ENCODE measurements at places on chromosomes 4 and X.

- no peak for DNase-seq
Observed at GRCh38 chrX:95318882-95319281, 1365.8 kb upstream of the DIAPH2 start.

- DNase-seq = no peak
Observed at GRCh38 chr4:42398171-42398870, 1.0 kb downstream of the SHISA3 start.

DNA sequence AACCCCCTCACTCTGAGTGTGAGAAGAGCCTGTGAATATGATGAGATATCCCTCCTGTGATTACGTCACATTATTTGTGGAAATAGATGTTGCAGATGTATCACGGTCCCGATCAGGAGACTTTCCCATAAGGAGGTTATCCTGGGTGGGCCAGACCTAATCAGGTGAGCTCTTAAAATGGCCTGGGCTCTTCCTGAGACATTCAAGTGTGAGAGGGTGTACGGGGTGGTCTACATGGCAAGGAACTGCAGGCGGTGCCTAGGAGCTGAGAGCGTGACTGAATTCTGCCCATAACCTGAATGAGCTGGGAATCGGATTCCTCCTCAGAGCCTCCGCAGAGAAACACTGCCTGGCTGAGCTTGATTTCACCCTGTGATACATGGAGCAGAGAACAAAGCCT lies 12.9 kb upstream of the CENPVL1 start:
- DNase-seq = no peak

- no peak for DNase-seq
Observed at GRCh38 chr4:16205298-16206164, 20.7 kb downstream of the TAPT1 start.

- no peak for DNase-seq
Observed at GRCh38 chrX:39564751-39565150, 533.0 kb downstream of the BCOR start.

GRCh38 chrX:69203638-69204037 lies 38.4 kb upstream of the PJA1 start:
- DNase-seq = no peak

GRCh38 chrX:9775930-9776329 lies 10.3 kb upstream of the GPR143 start:
- no peak for DNase-seq

DNA sequence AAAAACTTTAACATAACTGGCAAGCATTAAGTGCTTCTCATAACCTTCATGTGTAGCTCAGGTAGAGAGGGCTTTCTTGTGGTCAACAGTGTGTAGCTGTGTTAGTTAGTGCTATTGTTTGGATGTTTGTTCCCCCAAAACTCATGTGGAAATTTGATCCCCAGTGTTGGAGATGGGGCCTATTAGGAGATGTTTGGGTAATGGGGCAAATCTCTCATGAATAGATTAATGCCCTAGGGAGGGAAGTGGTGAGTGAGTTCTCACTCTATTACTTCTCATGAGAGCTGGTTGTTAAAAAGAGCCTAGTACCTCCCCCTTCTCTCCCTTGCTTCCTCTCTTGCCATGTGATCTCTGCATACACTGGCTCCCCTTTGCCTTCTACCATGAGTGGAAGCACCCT lies 16.5 kb upstream of the SLC25A43 start:
- DNase-seq = no peak

DNA sequence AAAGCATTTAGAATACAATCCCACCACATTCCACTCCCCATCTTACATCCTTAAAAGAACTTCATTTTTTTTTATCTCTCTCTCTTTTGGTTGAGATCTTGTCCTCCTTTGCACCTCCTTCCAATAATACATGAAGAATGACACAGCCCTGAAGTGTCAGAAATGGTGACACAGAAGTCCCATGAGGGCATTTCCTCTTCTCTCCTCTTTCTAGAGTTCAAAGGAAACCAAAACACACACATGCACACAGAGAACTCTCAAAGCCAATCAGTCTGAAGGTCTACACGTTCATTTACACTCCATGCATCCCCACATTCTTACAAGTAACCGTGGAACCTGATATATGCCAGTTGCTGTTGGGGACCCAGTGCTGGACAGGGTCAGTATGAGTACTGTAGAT lies 450.7 kb downstream of the HNRNPD start:
- DNase-seq = no peak

DNA sequence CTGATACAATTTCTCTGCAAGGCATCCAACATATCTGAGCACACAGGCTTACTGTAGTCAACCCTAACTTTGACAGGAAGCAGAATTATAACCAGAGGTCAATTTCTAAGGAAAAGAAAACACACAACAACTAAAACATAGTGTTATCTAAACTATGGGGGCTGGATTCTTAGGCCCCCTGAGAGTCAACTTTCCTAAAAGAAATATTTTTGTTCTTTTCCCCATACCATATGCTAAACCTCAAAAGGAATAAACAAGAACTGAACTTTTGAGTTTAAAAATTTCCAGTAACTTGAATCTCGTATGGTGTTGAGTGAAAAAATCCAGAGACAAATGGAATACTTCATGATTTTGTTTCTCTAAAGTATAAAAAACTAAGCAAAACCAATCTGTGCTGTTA lies 42.9 kb downstream of the ATXN3L start:
- DNase-seq = no peak

- DNase-seq = no peak
Observed at GRCh38 chrX:149493567-149494562, 11.2 kb downstream of the IDS start.

DNA sequence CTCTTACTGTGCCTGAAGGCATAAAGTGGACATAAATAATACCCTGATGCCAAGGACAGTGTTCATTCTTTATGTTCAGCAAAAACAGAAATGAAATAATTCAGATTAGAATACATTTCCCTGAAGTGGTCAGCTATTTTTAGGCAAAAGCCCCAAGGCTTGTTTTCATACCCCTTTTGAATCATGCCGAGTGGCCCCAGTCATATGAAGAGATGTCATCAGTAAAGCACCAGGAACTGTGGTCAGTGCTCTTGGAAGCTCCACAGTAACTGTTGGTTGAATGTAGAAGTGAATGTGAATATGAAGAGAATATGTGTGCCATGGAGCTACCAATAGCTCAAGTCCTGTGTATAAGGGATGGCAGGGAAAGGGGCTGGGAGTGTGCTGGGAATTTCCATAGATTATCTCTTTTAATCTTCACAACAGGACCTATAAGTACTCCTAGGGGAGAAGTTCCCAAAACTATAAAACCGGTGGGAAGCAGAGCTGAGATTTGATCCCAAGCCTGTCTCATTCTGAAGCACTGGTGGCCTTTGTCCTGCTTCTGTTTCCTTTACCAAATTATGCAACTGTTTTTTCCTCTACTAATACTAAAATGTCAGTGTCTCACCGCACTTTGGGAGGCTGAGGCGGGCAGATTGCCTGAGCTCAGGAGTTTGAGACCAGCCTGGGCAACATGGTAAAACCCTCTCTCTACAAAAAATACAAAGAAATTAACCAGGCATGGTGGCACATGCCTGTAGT lies 52.6 kb downstream of the FNIP2 start:
- DNase-seq = no peak

DNA sequence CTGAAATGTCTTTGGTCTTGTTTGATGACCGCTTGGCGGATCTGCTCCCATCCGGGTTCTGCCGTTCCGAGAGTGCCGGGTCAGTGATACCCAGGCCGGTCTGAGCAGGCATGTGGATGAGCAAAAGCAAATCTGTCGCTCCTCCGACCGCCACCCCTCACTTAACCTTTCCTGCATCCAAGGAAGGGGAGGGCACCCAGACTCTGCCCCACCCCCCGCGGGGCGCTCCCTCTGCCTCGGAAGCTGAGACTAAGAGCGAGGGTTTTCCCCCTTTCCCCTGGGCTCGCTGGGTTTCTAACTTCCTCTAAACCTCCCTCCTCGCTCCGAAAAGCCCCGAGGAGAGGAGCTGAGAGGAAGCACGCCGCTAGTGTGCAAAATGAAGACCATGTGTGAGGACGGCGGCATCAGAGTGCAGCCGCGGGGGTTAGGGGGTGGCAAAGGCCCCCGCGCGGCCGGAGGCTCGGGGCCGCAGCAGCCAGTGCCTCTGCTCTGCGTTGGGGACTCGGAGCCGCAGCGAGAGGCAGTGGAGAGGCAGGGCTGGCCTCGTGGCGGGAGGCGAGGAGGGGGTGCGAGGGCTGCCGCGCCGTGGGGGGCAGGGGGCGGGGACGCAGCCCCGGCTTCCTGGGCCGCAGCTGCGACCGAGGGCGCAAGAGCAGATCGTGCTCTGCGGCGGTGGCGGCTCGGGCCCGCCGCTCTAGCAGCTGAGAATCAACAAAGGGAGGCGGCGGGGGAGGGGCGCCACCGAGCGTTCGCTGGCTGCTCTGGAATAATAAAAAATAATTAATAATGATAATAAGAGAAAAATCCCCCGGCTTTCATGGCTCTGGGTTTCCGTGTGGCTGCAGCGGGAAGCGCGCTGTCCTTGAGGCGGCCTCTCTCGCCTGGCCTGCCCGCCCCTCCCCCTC lies 55.8 kb upstream of the BCOR start:
- peak; percentile 67 for DNase-seq

GRCh38 chr4:160485071-160485687 lies 1382.3 kb downstream of the RAPGEF2 start:
- no peak for DNase-seq

GRCh38 chr4:133270021-133270570 lies 121.0 kb downstream of the PCDH10 start:
- no peak for DNase-seq

GRCh38 chr4:6701371-6701770 lies 7.7 kb downstream of the S100P start:
- no peak for DNase-seq

- DNase-seq = no peak
Observed at GRCh38 chr4:114497116-114497515, 101.5 kb upstream of the UGT8 start.

GRCh38 chr4:45925809-45926208 lies 198.0 kb downstream of the GABRG1 start:
- DNase-seq = no peak

GRCh38 chr4:20859097-20859781 lies 159.0 kb downstream of the PACRGL start:
- DNase-seq = no peak

GRCh38 chr4:159685340-159686092 lies 582.6 kb downstream of the RAPGEF2 start:
- DNase-seq = no peak

DNA sequence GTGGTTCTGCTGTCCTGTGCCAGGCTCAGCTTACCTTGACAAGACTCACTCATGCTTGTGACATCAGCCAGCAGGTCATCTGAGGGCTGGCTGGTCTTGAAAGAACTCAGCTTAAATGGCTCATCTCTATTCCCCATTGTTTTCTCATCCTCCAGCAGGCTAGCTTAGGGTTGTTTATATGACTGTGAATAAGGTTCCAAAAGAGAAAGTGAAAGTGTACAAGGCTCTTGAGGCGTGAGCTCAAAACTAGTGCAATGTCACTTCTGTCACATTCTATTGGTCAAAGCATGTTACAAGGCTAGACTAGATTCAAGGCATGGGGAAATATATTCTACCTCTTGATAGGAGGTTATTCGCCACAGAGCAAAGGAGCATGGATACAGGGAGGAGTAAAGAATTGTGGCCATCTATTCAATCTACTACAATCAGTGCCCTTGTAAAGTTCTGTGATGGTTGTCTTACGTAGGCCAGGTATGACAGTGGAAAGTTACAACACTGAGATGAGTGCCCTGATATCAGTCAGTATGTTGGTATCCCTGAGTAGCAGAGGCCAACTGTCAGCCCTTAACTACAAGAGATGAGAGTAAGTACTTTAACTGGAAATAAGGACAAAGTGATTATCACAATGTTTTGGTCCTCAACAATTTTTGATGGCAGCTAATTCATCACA lies 19.8 kb upstream of the TMLHE start:
- no peak for DNase-seq

GRCh38 chr4:55343887-55344286 lies 2.2 kb upstream of the SRD5A3 start:
- DNase-seq = no peak

DNA sequence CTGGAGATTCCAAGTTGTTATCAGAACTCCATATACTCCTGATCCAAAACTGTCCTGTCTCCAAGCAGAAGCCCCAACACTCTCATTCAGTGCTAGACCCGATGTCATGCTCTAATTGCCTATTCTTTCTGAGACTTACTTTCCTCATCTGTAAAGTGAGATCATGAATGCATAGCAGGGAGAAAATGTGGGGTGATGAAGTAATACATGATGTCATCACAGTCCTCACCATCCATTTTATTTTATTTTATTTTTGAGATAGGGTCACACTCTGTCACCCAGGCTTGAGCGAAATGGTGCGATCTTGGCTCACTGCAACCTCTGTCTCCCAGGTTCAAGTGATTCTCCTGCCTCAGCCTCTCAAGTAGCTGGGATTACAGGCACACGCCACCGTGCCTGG lies 1554.0 kb upstream of the ADGRL3 start:
- no peak for DNase-seq

- DNase-seq = no peak
Observed at GRCh38 chr4:111811661-111812060, 333.6 kb upstream of the FAM241A start.

DNA sequence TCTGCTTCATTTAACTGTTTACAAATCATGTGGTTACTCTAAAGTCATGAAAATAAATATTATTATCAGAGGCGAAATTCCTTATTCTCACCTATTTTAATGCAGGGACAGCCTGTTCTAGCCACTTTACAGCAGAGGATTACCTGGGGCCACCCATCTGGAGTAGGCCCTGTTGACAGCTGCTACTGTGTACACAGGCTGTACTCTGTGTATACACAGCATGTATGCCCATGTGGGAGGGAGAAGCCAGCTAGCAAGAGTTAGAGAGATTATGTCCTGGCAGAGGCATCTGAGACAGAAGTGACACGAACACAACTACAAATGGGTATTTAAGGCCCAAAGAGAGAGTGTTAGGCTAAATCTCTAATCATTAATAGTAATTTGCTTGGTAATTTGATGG lies 62.1 kb downstream of the GPRIN3 start:
- DNase-seq = no peak

GRCh38 chrX:50114113-50114512 lies 86.7 kb downstream of the AKAP4 start:
- no peak for DNase-seq

- no peak for DNase-seq
Observed at GRCh38 chr4:84847978-84848377, 118.5 kb downstream of the WDFY3 start.

DNA sequence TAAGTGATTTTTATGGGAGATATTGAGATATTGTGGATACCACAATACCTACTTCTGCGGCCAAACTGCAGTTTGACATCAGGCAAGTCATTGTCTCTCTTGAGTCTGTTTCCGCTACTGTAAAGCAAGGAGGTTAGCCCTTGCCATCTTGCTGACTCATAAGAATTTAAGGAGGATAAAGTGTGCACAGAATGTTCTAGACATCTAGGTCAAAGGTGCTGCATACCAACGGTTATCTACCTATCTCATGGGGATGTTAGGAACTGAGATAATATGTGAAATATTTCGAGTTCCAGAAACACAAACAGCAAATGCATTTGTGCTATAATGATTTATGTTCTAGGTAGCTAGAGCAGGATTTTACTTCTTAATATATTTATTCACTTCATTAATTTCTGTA lies 211.5 kb upstream of the NR3C2 start:
- no peak for DNase-seq

GRCh38 chrX:130566028-130566683 lies 164.4 kb downstream of the RBMX2 start:
- no peak for DNase-seq

GRCh38 chr4:156858071-156858470 lies 113.5 kb downstream of the PDGFC start:
- DNase-seq = no peak

Measured in CD4-positive, alpha-beta T cell treated with Interleukin-15 for 1 hour (primary cell).